RKO (cell line): ENCODE measurements at places on chromosomes 12 and 14.

- DNase-seq = no peak
Measured at GRCh38 chr12:78275886-78276285, 445.2 kb downstream of the NAV3 start.

DNA sequence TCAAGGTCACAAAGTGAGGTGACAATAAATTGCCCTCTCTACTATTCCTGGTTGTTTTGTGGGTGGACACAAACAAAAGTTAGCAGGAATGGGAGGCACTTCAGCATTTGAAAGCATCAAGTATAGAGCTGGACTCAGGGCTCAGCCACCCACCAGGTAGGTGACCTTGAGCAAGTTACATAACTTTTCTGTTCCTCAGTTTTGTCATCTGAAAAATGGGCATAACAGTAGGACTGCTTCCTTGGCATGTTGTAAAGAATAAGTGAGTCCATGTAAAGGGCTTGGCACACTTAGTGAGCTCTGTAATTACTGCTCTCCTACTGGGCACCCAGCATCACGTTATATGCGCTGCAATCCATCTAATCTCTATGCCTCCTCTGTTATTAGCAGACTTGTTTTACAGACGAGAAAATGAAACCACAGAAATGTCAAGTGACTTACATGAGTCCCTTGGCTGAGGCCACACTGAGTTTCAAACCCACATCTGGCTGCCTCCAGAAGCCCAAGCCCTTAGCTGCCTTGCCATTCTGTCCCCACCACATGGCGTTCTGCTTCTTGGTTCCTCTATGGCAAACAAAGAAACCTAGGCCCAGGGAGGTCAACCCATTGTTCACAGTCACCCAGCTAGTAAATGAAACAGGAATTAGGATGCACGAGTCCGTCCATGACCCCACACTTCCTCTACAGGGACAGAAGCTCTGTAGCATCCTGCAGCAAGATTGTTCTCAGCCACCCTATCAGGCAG, 63.2 kb upstream of the SLC24A4 start:
- DNase-seq = no peak

GRCh38 chr12:66647034-66647691, 31.7 kb downstream of the GRIP1 start:
- DNase-seq = peak; percentile 68

DNA sequence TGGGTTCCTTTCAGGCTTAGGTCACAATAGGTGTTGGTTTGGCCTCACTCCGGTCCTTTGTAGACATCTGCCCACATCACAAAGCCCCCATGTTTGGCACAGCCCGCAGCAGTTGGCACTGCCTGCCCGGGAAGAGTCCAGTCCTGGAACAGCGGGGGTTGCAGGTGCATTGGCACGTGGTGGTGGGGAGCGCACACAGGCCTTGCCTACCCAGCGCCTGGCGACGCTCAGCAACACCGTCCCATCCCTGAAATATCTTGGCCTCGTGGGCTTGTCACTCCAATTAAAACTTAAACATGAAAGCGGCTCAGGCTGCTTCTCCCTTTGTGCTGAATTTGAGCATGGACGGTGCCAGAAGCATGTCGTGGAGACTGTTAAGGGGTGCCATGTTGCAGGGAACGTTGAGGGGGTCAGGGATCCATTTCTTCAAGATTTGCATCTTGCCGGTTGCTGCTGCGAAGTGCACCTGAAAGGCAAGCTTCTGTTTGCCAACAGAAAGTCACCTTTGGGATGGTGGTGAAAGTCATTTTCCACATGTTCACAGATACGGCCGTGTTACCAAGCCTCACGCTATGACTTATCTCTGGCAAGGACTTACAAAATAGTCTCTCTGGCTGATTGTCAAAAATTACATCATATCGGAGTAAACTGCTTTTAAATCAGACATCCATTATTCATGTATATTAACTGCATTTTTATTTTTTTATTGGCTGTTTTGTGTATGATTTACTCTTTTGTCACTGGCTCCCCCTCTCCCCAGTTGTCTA, 91.5 kb downstream of the FBXW8 start:
- no peak for DNase-seq

DNA sequence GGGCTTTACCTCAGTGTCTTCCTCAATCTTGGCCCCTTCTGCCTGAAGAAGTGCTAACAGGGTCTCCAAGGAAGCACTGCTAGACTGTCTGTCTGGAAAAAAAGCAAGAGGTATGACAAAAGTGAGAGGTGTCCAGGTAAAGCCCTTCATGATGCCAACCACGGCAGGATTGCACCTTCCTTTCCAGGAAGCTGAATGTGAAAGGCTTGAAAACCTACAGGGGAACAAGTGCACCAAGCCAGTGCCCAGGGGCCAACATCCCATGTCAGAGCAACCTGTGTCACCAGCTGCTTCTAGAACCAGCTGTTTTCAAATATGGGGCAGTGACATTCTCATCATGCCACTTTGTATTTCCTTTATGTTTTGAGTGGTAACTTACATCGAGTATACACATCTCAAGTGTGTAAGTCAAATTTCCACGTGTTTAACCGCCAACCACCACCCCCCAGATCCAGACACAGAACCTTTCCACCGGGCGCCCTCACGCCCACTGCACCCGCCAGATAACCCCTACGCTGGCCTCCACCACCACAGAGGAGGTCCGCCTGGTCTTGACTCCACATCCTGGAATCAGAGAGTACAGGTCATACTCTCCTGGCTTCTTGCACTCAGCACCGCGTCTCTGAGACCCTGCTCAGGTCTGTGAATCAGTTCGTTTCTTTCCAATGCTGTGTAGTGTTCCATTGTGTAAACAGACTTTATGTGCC, 27.3 kb downstream of the VPS37B start:
- no peak for DNase-seq

GRCh38 chr12:117809509-117809908, 159.3 kb downstream of the KSR2 start:
- DNase-seq = no peak

- DNase-seq = no peak
Measured at GRCh38 chr14:68730811-68731425, 61.9 kb downstream of the ZFP36L1 start.

- no peak for DNase-seq
Measured at GRCh38 chr14:77313371-77313770, 7.3 kb downstream of the POMT2 start.

DNA sequence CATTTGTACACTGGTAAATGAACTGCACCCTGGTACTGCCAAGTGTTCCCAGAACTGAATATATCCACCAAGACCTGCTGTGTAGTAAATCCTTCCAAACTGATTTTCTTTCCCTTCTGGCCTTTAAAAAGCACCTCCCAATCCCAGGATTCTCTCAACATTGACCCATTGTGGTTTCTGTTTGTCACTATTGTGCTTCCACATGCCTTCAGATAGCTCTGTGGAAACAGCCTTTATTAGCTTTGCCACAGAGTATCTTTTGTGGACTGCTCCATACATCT, 949 bp upstream of the KIF21A start:
- no peak for DNase-seq

GRCh38 chr12:4278329-4279197, 5.0 kb downstream of the CCND2 start:
- no peak for DNase-seq

GRCh38 chr12:50988871-50989270, 36.5 kb downstream of the HIGD1C start:
- DNase-seq = no peak

DNA sequence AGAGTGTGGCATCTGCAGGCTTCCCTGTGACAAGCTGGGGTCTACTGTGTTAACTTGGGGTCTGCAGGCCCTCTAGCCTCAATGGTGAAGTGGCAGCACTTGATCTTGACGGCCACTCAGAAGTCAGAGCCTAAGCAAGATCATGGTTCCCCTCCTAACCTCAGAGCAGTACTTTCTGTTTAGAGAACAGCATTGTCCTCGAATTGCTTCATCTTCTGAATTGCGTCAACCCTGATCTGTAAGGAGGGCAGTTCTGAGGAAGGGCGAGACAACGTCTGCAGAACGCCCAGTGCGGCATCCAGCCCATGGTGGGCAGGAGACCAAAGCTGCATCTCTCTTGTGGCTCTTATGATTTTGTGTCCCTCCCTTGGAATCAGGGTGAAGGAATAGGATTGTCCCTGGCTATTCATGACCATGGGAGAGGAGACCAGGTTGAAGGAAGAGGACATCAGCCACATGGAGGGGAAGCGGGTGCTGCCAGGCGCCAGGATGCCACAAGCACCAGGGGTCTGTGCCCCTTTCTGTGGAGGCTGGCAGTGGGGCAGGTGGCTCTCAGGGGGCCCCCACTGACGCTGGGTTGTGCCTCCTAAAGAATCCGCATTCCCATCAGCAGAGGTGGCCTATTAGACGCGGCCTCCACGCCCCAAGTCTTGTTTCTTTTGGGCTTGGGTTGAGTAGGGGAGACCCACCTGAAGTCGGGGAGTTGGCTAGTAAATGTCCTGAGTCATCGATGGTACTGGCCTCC, 2.2 kb downstream of the SERPINA9 start:
- no peak for DNase-seq

DNA sequence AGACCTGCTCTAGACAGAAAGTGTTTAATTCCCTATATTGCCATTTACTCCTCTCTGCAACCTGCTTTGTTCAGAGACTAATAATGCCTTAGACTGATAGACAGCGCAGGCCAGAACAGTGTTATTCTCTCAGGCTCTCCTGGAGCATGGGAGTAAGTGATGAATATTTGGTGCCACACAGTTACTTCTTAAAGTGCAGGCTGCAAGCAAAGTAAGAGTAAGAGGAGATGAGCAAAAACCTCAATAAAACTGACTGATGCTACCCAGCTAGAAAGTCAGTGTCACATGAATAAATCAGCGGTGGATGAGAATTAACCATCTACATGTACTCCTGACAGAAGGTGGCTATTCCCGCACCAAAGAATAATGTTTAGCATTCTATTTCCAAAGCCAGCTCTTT, 9.9 kb downstream of the TRIM9 start:
- no peak for DNase-seq

DNA sequence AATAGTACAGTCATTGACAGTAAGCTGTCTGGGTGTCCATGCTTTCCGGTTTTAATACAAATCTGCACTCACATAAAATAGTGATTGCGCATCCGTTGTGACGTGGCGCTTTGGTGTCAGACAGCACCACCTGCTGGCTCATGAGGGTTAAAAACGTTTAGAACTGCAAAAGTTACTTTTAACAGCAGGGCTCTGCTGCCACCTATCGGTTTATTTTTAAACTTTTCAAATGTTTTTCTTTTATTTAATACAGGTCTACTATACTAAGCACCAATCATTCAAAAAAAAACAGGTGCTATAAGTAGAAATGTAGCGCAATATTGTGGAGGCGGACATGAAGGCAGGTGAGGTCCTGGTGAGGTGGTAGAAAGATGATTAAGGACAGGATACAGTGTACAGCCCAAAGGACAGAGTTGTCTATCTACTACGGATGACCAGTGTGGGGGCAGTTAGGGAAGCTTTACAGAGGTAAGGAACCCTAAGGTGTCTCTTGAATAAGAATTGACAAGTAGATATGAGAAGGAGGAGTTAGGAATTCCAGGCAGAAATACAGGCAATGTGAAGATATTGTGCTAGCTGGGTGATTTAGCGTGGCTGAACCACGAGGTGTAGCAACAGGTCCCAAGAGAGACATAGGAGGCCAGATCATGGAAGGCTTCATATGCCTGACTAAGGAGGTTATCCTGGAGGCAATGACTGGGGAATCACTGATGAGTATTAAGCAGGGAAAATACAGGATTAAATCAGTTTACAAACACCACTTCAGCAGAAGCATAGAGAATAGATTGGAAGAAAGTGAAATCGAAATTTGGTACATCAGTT, 91.5 kb upstream of the PRB2 start:
- peak; percentile 91 for DNase-seq
